COR-L47 (cell line): ENCODE measurements at places on chromosomes 6 and 20.

- DNase-seq: peak; percentile 21
Measured at GRCh38 chr20:8215361-8215781, 83.3 kb downstream of the PLCB1 start.

DNA sequence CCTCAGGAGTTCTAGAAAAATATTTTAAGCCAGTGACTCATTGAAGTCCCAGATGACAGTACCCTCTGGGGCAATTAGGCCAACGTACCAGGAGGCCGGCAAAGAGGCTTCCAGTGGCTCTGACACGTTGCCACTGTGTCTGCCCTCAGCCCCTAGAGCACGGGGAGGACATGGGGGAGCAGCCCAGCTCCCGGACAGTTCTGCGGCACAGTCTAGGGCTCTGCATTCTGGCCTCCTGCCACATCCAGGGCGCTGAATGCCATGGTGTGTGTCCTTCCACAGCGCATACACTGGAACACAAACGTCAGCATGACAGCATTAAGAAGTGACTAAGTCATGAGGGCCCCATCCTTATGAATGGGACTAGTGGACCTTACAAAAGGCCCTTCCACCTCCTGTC is 156.2 kb downstream of the RNASET2 start:
- no peak for DNase-seq

DNA sequence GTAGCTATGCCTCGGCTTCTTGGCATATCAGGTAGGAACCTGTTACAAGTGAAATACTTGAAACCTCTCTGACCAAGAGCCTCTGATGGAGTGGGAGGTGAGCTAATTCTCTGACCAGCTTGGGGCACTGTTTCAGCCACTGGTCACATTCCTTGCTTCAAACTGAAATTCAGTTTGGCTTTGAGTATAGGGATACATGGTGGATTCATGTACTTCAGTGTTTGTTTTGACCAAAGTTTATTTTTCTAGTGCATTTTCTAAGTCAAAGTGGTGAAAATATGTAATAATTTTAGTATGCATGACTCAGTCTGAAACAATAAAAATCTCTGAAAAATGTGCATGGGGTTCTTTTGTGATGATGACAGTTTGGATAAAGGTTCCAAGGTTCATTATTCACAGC is 18.6 kb downstream of the TTPAL start:
- no peak for DNase-seq

DNA sequence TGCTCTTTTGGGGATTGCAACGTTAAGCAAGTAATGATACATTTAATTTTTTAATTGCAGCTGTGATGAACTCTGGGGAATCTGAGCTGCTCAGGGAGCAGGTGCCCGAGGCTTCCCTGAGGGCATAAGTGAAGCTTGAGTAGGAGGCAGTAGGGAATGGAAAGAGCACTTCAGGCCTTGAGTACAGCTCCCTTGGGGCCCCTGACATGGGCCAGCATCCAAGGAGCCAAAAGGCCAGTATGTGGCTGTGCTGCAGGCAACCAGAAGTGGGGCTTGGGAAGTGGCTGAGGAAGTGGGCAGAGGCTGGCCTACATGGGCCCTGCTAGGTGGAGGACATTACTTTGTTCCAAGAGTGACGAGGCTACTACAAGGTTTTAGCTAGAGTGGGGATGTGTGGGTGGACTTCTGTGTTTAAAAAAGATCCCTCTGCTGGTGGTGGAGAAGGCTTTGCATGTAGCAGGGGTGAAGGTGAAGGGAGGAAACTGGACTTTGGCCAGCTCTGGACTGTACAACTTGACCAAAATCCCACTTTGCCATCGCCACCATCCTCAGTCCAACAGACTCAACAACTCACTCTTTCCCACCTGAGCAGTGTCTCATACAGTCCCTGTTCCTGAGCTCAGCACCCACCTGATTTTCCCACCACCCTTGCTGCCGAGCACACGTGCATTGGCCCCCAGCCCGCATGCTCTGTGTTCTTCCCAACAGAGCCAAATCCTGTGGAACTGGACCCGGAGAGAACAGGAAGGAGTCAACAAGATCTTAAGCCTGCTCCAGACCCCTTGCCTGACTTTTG is 10.9 kb upstream of the ZNF831 start:
- DNase-seq: no peak

DNA sequence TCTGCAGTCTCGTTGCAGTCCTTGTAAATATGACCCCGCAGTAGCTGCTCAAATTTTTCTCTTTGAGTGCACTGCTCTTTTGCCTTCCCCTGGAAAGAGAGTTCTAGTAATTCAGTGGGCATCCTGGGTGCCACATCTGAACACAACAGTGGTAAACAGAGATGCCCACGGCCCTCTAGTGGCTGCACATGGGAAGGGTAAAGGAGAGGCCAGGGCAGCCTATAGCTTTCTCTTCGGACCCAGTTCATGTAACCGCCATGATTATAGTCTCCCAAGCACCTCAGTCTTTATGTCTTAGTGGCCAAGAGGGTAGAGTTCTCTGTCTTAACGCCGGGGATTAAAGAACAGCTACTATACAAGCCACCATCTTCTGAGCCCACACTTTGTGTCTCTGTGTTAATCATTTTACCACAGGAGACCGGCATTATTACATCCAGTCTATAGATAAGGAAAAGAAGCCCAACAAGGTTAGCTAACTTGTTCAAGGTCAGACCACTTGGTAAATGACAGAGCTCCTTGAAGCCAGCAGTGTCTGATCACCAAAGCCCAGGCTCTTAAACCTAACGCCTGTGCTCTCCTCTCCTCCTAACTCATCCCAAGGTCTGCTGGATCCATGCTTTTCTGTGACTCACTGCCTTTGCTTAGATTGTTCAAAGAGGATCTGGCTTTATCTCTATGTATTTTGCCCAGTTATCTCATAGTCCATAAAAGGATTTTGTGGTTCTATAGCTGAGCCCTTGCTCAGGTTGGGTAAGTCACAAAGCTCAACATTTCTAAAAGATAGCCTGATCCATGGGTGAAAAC is 81.8 kb downstream of the ISM1 start:
- DNase-seq: peak; percentile 51

DNA sequence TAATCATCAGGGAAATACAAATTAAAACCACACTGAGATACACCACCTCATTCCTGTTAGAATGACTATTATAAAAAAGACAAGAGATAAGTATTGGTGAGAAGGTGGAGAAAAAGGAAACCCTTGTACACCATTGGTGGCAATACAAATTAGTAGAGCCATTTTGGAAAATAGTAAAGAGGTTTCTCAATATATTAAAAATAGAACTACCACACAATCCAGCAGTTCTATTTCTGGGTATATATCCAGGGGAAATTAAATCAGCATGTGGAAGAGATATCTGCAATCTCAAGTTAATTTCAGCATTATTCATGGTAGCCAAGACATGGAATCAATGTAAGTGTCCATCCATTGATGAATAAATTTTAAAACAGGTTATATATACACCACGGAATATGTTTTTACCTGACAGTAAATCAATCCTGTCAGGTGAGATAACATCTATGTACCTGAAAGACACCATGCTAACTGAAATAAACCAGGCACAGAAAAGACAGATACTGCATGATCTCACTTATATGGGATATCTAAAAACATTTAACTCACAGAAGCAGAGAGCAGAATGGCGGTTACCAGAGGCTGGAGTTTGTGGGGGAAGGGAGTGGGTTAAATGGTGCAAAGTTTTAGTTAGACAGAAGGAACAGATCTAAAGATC is 64.1 kb downstream of the SHPRH start:
- DNase-seq: no peak

- DNase-seq: peak; percentile 39
Measured at GRCh38 chr20:20568604-20569205, 143.7 kb downstream of the RALGAPA2 start.

- no peak for DNase-seq
Measured at GRCh38 chr6:4004249-4004648, 74.7 kb downstream of the FAM217A start.

- no peak for DNase-seq
Measured at GRCh38 chr20:63314566-63315239, 21.7 kb downstream of the COL20A1 start.

- peak; percentile 90 for DNase-seq
Measured at GRCh38 chr6:42978839-42979522, at the start of gene PEX6. PEX6 (minus strand) TSS chr6:42979181; CDS start chr6:42979150, 31 bp downstream.

GRCh38 chr20:25484224-25484846 is 76.9 kb downstream of the GINS1 start:
- no peak for DNase-seq

DNA sequence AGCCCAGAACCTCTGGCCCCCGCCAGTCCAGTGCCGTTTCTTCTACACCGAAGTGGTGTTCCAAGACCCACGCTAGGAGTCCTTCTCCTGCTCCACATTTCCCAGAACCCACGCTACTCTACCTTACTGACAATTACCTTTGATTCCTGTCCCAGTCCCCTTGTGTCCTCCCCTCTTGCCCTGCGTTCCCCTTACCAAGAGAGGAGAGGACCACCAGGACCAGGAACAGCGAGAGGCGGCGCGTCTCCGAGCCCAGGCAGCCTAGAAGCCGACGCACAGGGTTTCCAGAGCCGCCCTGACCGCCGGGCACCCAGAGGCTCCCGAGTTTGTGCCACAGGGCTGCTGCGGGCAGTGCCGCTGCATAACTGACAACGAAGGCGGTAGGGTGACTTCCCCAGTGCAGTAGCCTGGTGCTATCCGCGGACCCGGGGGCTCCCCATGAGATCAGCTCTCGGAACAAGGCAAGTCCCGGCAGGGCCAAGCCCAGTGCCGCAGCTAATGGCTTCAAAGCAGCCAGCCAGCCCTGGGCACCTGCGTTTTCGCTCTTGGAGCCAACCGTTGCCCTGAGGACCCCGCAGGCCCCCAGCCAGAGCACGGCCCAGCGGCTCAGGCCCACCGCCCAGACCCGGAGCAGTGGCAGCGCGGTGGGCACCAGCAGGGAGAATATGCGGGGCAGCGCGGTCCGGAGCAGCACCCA is 512 bp downstream of the TAP1 start:
- DNase-seq: peak; percentile 5

GRCh38 chr20:3378138-3378537 is 29.3 kb downstream of the DNAAF9 start:
- no peak for DNase-seq

- no peak for DNase-seq
Measured at GRCh38 chr6:85612690-85613474, 19.2 kb upstream of the SNX14 start.

GRCh38 chr6:88456221-88456859 is 290.2 kb upstream of the CNR1 start:
- DNase-seq: no peak

DNA sequence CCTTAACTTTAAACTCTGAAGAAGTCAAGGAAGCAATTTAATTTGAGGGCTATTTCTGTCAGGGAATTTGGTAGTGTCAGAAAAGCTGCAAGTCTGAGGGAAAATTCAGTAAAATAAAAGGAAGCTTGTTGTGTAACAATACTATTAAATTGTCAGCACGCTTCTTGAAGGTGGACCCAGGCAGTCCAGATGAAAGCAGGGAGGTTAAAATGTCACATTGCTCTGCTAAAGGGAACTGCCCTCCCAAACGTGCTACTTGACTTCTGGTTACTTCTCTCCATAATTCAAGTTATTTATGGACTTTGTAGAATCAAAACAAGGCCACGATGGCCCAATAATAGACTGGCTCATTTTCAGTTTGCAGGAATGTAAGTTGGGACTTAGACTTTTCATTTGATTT is 28.2 kb upstream of the ARMC2 start:
- no peak for DNase-seq

DNA sequence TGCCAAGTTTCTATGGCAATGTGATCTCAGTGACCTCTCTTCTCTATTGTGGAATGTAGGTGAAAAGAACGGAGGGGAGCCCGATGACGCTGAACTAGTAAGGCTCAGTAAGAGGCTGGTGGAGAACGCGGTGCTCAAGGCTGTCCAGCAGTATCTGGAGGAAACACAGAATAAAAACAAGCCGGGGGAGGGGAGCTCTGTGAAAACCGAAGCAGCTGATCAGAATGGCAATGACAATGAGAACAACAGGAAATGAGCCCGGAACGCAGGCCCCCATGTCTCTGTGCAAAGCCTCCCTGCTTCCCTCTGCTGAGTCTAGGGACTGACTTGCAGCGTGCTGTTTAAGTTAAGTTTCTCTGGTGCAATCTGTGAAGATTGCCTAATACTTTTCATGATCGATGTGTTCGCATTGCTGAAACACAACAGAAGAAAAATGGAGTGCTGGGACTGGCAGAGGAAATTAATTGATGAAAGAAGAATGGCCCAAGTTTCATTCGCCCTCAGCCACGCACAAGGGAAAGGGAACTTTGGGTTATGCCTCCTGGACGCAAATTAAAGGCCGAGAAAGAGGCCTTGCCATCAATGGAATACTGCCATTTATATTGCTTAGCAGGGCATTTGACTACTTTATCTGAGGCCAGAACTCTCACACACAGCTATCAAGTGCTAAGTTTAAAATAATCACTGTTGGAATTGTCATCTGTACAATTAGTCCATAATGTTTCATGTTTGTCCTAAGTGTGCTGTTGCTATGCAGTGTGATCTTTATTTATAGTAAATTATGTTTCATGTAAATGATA is 146.4 kb downstream of the AKAP7 start:
- no peak for DNase-seq

- no peak for DNase-seq
Measured at GRCh38 chr6:76772951-76773350, 690.3 kb downstream of the HTR1B start.

- DNase-seq: no peak
Measured at GRCh38 chr6:79554305-79554704, 17.1 kb upstream of the LCA5 start.

GRCh38 chr6:145865175-145865574 is 50.6 kb upstream of the FBXO30 start:
- DNase-seq: no peak

DNA sequence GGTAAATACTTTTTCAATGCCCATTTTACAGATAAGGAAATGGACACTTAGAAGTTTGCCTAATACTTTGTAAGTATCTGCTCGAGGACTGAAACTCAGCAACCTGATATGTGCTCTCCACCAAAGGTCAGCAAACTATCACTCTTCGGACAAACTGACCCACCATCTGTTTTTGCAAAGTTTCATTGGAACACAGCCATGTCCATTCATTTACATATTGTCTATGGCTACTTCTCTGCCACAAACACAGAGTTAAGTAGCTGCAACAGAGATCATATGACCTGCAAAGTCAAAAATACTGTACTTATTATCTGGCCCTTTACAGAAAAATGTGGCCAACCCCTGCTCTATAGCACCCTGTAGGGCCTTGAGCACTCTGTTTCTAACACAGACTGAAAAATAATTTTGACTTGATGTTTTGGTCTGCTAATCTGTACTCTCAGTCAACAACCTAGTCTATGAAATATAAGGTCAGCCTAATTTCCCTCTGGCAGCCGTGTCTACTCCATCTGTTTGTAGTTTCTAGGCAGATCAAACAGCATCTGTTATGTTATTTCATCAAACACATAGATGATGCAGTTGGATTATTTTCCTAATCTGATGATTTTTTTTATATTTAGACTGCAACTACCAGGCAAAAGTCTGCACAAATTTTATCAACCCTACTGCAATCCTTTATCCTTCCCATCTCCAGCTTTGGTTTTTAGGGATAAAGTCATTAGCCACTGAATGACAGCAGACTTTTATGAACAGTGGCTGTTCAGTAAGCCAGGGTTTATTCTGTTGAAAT is 41.4 kb upstream of the BEND6 start:
- DNase-seq: no peak

GRCh38 chr6:136726837-136727557 is 65.3 kb downstream of the MAP3K5 start:
- DNase-seq: no peak
